ENCODE measurements at places on chromosomes 13 and 19.

GRCh38 chr13:32754179-32754578, 167.9 kb downstream of the PDS5B start:
- DNase-seq = no peak

- DNase-seq = peak; percentile 53
Measured at GRCh38 chr13:109412283-109412901, 374.0 kb downstream of the IRS2 start.

DNA sequence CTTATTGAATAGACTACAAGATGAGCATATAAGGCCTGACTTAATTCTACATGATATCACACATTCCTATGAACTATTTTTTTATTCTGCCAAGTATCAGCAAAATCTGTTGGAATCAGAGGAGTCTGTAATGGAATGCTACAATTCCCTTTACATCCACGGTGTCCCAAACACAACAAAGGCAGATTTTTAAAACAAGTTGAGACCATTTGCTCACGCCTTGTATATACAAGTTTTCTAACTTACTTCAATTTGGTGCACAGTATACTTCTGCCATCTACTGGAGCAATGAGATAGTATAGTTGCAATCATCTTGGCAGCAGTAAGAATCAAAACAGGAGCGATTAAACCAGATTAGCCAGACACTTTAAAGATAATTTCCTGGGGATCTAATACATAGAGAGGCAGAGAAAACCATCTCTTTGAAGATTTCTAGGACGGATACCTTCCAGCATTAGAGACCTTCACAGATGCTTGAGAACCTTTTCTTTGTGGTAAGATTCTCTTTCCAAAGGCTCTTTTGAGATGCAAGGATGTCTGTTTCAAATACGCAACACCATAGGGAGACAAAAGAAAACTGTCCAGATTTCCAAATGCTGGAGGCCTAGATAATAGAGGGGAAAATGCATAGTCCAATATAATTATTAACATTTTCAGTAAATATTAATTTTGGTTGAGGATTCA, 302.0 kb upstream of the MIR17HG start:
- DNase-seq = no peak

- DNase-seq = no peak
Measured at GRCh38 chr19:4732680-4733114, 9.1 kb upstream of the DPP9 start.

DNA sequence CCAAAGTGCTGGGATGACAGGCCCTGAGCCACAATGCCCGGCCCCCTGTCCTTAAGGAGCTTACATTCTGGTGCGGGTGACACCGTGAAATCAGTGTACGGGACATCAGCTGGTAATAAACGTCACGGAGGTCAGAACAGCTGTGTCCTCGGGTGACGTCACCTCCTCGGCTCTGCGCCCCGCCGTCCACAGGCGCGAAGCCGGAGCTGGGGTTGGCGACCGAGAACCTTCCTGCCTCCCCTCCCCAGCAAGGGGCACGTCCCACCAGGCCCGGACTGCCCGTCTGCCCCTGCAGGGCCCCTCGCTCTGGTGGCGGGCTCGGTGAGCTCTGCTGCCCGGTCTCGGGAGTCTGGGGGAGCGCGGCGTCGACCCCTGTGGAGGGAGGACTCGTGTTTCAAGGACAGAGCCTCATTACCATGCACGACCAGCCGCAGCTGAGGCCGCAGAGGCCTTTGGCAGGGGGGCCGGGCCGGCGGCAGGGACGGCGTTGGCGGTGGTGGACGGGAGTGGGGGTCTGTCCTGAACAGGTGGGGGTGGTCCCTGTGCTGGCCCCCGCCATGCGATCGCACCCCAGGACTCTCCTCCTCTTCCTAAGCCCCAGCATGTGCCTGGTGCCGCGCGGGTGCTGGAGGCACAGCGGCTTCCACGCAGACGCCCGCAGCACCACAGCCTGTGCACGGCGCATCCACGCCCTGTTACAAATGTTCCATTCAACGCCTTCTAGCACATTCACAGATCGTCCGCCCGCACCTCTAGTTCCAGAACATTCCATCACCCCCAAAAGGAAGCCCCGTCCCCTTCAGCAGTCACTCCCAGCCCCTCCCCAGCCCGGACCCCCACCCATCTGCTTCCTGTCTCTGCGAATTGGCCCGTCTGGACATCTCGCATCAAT, 5.4 kb downstream of the LINGO3 start:
- no peak for DNase-seq

- no peak for DNase-seq
Measured at GRCh38 chr19:29858000-29858596, 46.3 kb downstream of the CCNE1 start.

DNA sequence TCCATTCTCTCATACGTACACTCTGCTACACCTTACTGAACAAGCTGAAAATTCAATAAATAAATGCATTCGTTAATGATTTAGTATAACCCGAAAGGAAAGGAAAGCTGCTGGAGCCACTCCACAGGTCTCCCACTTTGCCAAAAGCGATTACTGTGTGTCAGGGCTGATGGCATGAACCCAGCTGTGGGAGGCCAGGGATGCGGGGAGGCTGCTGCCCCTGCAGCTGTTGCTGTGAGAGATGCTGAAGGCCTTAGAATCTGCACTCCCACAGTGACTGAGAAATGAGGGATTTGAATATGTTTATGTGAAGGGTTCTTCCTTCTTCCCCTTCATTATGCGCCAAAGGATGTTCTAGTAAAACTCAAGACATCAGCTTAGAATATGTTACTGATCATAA, 58.7 kb upstream of the NBEA start:
- no peak for DNase-seq

- DNase-seq = no peak
Measured at GRCh38 chr19:6828306-6828697, 55.8 kb downstream of the VAV1 start.

DNA sequence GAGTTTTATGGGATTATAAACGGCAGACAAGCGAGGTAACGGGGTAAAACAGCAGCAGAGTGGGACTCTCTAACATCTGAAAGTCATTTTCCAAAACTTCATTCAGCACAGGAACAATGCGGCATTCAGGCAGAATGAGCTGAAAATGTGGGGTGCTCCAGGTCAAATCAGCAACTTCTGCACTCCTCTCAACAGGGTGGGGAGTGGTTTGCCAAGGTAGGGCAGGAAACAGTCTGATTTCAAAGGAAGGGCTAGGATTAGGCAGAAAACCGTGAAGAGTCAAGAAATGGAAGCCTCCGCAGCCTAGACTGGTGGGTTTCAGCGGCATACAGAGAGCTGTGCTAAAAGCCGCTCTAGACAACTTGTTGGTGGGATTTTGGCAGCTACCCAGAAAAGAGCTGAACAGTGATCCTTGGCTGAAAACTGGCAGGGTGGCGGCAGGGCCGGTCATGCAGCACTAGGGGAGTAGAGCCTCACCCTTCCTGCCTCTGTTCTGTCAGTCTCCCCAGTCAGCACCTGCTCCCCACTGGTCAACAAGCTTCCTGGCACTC, 154.2 kb upstream of the KLF12 start:
- no peak for DNase-seq

DNA sequence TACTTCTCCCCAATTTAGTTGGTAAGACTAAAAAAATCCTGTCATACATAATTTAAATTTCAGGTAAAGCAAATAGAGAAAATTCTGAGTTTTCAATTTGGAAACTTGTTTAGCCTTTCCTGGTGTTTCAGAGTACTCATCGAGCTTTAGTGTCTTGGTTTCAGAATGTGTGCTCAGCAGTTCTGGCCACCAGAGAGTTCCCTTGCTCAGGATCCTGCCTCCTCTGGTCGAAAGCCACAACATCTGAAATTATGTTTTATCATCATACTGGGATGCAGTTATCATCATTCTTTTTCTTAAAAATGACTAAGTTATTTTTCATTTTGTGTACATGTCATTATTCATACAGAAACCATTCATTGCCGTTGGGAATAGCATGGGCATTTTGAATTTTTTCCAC, 263.2 kb upstream of the SPRY2 start:
- no peak for DNase-seq

- no peak for DNase-seq
Measured at GRCh38 chr19:4980838-4981680, 12.1 kb downstream of the KDM4B start.

DNA sequence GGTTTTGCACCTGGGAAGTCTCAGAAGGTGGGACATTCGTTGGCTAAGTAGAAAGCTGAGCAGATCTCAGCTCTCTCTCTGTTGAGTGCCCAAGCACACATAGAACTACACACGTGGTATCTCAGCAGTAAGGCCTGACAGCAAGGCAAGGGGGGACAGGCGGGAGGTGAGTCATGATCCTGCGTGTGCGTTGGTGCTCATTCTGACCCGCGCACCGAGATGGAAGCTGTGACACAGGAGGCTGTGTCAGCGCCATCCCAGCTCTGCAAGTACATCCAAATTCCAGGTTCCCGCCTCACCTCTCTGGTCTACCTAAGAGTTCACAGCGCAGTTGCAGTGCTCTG, 135.7 kb downstream of the USP12 start:
- DNase-seq = no peak

DNA sequence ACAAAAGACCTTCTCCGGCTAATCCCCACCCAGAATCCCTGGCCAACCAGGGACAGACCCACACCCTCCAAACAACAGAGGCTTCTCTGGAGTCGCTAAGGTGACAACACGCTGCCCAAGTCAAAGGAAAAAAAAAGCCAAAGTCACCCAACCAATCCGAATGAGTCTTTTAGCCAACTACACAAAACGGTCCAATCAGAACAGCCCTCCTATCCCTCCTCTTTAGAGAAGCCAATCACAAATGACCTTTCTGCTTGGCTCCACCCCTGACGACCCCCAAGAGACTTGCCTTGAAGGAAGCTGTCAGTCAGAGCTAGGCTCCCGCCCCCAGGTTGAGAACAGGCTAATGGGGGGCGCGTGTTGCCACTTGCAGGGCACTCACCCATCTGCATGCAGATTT, 6.6 kb upstream of the FBXW9 start:
- DNase-seq = no peak

GRCh38 chr19:10898633-10899032, 27.3 kb downstream of the CARM1 start:
- DNase-seq = no peak

DNA sequence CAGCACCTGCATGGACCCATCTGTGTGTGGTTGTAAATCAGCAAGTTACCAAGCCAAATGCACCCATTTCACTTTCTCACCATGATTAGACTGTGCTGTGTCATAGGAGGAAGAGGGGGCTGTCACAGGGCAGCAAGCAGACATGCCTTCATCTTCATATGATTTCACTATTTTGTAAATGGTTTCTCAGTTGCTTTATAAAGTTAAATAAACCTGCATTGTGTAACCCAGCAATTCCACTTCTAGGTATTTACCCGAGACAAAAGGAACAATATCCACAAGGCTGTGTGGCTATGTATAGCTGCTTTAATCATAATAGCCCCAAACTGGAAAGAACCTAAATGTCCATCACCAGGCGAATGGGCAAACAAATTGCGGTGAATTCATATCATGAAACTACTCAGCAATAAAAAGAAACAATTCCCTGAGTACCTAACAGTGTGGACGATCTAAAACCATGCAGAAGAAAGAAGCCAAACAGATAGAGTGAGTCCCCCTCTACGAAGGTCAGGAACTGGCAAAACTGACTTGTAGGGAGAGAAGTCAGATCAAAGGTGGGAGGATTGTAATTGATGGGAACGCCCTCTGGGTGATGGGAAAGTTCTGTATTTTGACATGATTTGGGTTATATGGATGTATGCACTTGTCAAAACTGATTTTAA, 185.4 kb downstream of the COL4A1 start:
- no peak for DNase-seq

DNA sequence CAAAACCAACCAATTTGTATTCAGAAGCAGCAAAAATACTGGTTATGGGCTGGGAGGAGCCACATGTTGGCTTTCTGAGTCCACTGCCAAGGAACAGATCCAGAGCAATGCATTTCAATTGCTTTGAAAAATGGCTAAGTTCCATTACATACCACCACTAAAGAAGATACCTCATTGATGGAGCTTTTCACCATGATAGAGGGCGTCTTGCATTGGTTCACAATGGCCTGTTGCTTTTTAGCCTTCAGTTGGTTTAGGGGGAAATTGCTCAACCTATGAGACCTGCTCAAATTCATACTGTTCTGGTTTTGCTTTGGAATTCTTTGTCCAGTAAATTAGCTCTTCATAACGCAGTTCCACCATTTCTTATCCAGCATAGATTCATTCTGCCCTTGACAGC, 21.2 kb upstream of the CPB2 start:
- no peak for DNase-seq

- DNase-seq = no peak
Measured at GRCh38 chr19:50659318-50660087, 10.3 kb downstream of the C19orf81 start.

DNA sequence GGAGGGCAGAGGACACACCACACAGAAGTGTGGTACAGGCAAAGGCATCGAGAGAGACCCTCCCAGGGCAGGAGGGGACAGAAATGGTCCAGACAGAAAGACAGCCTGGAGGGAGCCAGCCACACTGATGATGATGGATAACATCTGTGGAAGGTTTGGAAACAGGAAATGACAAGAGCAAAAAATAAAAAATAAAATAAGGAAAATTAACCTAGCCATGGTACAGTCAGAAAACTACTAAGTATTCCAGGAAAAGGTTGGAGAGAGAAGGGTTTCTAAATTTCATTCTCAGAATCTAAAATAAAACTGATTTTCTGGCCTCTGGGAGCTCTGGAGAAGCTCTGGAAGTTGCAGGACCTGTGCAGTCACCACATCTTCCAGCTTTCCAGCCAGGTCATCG, 115.2 kb upstream of the VSTM2B start:
- no peak for DNase-seq

DNA sequence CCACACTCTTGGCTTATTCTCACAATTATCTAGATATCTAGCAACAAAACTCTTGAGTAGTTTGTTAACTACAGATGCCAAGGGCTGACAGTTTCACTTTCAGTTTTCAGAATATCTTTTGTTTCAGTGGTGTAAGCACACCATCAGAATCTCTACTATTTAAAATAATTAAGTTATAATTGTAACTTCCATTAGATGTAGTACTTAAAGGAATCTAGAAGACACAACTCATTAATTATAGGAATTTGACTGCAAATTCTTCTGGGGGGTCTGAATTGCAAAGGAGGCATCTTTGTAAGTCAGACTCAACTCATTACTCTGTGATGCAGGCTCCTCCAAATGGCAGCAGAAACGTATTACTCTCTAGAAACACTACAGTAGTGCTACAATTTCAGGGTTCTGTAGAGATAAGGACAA, 44.9 kb upstream of the USPL1 start:
- DNase-seq = peak; percentile 28

DNA sequence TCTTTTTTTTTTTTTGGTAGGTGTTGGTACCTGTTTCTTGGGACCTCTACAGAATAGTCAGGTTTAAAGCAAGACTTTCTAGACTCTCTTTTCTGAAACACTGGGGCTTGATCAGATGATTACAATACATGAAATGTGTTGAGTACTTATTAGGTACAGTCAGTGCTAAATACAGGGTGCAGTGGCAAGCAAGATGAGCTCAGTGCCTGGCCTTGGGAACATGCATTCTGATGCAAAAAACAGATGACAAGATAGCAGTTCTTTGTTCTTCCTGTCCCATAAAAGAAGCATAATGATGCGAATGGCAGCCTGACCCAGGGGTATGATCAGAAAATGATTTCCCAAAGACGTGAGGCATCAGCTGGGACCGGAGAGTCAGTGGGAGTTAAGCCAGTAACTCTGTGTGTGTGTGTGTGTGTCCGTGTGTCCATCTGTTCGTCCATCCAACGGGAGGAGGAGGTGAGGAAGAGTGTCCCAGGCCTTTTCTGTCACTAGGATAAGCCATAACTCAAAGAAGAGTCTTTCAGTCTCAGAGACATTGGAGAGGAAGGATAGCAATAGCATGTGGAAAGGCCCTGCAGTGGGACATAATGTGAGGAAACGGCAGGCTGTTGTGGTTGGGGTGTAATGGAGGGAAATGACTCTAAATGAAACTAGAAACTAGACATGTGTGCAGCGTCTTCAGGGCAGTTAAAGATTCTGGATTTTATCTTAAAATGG, 32.2 kb downstream of the SLAIN1 start:
- no peak for DNase-seq

GRCh38 chr13:96684469-96684868, 309.8 kb downstream of the OXGR1 start:
- no peak for DNase-seq

Data from left renal cortex interstitium (tissue), 4 donors.